Stimulated activated CD4-positive, alpha-beta T cell treated with anti-CD3 and anti-CD28 coated beads, Interleukin-15, amount 100 ng/mL, for 24 hours (primary cell): ENCODE measurements at places on chromosomes 4 and X.

GRCh38 chr4:112002248-112002661 is 143.0 kb upstream of the FAM241A start:
- no peak for DNase-seq

DNA sequence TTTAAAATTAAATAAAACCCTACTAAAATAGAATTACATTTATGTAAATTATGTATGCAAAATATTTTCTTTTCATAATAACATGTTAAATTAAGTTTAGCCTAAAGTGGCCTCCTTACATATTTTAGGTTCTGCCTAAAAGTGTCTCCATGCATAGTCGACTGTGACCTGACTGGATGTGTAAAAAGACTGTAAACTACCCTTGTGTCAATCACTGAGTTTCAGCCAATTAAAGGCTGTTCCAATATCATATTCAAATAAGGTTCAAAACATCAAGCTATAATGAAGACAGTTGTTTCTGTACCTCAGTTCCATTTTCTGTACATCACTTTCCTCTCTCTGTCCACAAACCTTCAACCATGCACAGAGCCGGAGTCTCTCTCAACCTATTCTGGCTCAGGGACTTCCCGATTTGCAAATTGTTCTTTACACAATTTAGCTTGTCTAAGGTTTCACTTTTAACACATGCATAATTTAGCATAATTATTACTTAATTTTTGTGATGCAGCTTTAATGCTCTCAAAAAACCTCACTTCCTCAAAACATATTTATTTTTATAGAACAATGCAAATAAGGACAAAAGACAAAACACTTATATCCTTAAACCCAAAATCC is 60.1 kb downstream of the SH3RF1 start:
- no peak for DNase-seq

DNA sequence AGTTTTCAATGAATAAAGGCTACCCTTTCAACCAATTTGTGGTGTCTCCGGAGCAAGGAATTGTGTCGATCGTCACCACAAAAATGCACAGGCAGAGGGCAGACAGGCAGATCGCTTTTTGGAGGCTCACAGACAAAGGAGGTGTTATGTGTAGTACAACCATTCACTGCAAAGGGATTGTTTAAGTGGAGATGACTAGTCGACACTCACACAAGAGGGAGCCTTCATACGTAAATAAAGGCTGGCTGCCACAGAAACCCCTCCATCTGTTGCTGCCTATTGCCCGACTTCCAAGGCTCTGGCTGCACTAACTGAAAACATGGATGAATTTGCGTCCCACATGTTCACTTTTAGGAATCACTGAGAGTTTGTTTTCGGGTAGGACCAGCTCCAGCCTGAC is 281.1 kb downstream of the NKX6-1 start:
- no peak for DNase-seq

- no peak for DNase-seq
Measured at GRCh38 chr4:52595001-52595400, 64.1 kb downstream of the USP46 start.

DNA sequence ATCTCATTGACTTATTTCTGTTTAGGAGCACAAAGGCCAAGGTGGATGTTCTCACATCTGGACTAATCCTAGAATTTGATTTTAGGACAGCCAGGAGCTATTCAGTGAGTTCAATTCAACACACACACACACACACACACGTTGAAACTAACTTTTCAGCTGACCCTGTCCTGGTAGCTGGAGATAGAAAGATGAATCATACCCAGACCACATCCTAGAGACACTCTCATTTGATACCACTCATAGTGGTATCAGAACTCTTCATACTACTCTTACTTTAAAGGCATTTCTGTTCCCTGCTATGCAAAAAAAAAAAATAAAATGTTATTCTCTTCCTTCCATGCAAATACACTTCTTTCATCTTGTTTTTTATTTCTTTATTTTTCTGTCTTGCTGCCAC is 36.7 kb downstream of the KLF8 start:
- no peak for DNase-seq

DNA sequence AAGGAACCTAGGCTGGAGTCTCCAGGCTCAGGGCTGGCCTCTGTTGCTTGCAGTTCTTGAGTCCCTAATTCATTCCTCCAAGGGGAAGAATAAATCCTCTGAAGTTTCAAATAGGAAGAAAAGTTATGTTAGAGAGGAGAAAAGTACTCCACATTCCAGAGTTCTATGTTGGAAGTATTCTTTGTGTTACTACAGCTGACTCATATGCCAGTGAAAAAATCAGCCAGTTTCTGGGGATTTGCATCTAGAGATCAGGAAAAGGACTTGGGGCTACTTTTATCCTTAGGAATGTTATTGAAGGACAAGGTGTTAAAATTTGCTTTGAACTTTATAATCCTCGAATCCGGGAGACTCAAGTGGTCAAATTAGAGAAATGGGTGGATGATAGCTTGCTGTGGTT is 11.7 kb upstream of the NUDT9 start:
- no peak for DNase-seq

DNA sequence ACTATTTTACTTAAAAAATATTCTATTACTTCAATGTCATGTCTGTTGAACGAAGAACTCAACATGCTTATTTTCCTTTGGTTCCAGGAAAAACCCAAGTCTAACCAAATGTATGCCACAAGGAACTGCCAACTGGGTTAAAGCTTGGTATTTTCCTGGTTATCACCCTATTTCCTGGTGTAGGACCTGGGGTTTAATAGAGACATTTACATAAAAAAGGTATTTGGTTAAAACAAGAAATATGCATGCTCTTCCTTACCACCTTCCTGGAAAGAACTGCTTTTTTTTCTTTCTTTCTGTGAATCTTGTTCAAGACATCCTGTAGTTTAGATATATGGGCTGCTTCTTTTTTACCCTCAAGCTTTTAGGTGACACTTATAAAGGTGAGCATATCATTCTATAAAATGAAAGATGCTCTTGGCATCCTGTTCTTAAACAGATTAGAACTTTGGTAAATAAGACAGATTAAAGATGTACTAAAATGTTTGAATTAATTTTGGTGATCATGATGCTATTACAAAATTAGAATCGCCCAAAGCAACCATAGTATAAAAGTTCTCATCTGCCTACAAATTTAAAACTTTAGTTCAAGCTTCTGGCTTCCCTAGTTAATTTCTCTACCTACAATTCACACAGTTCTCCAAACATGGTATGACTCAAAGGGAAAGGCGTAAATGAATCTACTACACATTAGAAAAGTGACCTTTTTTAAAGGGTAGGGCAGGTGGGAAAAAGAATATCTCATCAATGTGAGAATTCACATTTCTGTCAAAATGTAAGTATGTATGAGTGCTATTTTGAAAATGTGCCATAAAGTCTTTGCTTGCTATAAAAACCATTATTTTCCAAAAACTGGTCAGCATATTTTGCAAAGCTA is 103.5 kb downstream of the CNOT6L start:
- DNase-seq, result no peak

DNA sequence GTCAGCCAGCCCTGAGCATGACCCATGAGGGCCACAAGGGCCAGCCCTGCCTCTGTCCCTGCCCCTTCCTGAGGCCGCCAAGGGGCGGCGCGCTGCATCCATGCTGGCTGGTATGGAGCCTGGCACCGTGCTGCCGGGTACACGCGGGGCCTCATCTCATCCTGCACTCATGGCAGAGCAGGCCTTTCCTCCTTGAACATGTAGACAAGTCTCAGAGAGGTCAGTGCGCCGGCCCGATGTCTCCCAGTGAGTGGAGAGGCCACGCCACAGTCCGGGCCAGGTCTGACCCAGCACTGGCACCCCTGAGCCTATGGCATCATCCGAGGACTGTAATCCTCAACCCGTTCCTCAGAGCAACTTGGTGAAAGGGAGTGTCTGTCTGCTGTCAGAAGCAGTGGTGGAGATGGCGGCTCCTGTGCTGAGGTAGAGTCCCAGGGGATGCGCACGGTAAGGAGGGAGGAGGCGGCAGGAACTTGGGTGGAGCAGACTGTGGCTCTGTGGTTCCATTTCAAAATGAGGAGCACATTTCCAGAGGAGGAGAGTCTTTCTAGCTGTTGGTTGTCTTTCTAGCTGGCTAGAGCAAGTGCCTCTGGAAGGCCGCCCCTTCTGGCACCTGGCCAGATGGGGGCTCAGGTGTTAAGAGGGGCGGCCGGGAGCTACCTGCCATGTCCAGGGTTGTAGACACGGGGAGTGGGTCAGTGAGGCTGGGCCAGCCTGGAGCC is 32.8 kb downstream of the TRMT44 start:
- DNase-seq, result no peak

GRCh38 chr4:63296773-63297172 is 1112.5 kb downstream of the TECRL start:
- DNase-seq, result no peak

DNA sequence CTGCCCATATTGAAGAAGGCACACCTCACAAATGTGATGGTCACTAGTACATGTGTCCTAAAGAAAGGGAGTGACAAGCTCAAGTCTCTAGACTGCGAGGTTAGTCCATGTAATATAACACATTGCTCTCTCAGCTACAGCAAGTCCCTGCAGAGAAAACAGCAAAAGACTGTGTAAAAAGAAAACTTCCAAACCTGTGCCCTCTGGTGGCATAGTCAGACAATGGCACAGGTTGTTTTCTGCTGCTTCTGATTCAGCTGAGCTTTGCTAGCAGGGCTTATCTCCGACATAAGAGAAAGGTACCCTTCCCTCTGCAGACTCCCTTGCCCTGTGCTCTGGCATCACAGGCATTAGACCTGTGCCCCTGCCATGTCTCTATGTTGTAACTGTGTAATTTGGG is 1.4 kb upstream of the SERPINA7 start:
- DNase-seq, result no peak

DNA sequence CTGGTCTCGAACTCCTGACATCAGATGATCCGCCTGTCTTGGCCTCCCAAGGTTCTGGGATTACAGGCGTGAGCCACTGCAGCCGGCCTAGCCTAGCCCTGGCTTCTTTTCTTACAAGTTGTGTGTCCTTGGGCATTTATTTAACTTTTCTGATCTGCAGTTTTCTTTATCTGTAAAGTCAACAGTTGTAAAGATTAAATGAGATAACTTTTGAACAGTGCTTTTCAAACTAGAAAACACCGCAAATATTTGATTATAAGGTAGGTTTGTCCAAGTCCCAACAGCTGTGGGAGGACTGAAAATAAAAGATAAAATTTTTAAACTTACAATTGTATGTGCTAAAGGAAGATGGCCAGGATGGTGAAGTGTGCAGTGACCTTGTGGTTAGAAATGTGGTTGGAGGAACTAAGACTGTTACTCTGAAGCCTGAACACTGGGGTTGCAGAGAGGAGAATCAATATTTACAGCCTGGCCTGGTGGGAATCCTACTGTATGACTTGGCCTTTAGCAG is 44.8 kb downstream of the GSX2 start:
- DNase-seq, result no peak

DNA sequence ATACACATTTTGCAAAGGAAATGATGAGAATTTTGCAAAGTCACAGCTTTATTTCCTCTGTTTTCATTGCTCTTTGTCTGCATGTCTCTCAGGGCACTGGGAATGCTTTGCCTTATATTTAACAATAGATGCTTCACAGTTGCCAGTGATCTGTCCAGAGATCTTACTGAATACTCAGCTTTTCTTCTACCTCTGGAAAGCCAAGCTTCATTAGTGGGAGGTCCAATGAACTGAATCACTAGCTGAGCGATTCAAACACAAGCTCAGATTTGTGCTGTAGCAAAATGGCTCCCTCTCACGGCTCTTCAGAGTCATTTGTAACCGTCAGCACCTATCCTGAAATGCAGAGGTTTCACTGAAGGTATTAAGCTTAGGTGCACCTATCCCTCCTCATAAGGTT is 138.9 kb downstream of the DCLK2 start:
- DNase-seq, result no peak

GRCh38 chrX:49858341-49858740 is 20.9 kb upstream of the USP27X start:
- no peak for DNase-seq

DNA sequence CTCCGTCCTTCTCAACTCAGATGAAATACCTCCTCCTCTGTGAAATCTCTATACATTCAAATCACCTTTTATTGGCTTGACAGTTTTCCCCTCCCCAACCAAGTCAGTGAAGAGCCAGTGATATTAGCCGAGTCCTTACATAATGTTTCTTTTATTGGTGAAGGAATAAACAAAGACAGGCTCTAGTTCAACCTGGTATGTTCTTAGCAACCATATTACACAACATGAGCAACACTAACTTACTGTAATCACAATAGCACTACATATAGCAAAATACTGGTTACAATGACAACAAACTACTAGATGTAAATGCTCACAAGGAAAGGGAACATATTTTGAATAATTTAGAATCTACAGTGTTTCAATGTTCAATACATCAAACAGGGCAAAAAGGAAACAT is 19.9 kb downstream of the DHX15 start:
- no peak for DNase-seq

DNA sequence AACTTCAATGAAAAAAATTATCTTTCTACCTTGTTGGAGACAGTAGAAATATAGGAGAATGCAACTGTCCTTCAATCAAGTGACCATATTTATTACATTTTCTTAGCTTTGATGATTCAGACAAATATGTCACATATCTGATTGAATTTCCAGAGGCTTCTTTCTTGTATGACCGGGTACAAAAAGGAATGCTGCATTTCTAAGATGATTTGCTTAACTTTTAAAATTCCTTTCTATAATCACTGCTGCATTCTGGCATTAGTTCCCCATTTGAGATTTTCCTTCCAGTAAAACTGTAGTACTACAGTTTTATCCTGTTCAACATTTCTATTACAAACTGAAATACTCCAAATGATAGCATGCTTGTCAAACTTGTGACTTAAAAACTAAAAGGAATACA is 5.2 kb downstream of the MFSD8 start:
- no peak for DNase-seq

DNA sequence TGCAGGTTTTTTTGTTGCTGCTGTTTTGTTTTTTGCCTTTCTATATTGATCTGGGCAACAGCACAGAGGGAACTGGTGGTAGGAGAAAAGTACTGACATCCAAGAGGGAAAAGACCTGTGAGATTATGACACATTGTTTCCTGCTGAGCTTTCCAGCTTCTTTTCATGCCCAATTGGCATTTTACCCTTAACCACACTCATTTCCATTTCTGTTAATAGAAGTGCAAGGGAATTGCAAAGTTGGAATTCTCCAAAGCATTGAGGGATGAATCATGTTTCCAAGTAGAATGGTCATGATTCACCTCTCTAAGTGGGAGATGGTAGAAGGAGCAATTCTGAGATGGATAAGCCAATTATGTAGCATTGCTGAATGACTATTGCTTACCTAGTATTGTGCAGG is 161.5 kb downstream of the PPARGC1A start:
- DNase-seq, result no peak

DNA sequence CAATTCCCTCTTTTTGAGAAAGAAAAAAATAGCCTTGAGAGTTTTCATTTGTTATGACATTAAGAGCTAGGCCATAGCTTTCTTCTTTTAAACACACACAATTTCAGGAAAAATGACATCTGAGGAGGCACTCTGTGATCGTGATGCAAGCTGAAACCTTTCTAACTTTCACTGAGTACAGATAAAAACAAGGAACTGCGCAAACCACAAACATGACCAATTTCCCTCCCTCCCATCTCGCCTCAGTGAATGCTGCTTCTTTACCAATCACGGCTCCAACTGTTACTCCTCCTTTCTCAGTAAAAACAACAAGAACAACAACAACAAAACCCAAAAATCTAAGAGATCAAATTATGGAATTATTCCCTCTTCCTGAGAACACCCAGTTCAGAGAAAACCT is 626.8 kb downstream of the TLL1 start:
- DNase-seq, result no peak

- no peak for DNase-seq
Measured at GRCh38 chr4:7607156-7607910, 172.6 kb upstream of the PSAPL1 start.
